ENCODE measurements at places on chromosomes 3 and 15.

DNA sequence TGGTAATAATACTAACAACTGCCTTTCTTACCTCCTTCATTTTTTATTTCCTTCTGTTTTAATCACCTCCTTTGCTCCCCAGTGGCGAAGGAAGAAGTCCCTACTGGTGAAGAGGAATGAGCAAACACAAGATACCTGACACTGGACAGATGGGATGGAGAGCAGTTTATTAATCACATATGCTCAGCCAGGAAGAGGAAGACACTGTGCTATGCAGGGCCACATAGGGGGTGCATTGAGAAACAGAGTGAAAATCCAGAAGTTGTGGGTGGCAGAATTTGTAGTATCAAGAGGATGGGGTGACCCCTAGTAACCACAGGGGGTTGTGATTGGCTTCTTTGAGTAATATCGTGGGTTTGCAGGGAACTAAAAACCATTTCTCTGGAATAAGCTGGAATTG, 1041.9 kb downstream of the OTOL1 start:
- no peak for DNase-seq

DNA sequence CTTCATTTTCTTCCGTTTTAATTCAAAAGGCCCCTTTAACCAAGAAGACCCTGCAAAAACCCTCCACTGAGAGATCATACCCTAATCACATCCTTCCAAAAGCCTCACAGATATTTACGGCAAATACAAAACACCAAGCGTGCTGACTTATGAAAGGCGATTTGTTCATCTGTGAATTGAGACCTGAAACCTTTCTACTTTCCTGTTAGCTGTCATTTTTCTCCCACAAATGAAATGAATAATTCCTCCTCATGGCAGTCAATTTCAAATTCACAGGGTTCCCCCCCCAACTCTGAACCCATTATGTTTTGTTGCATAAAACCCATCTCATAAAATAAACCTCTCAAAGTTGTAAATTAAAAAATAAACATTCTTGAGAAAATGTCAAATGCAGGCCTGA, 149.6 kb downstream of the PDZRN3 start:
- DNase-seq = no peak

GRCh38 chr3:139762302-139762701, 84.5 kb upstream of the NMNAT3 start:
- DNase-seq = no peak

GRCh38 chr15:38814891-38815290, 250.3 kb upstream of the RASGRP1 start:
- DNase-seq = no peak

- DNase-seq = no peak
These were observed 166.2 kb upstream of the TBC1D5 start for GRCh38 chr3:17908399-17909191.

GRCh38 chr3:186307594-186308221, 54.3 kb downstream of the DGKG start:
- no peak for DNase-seq

GRCh38 chr3:61580982-61581643, 19.7 kb downstream of the PTPRG start:
- DNase-seq = no peak

GRCh38 chr3:122358703-122359032, 24.4 kb downstream of the MIX23 start:
- no peak for DNase-seq

GRCh38 chr15:26667222-26667988, 105.5 kb downstream of the GABRB3 start:
- DNase-seq = no peak

DNA sequence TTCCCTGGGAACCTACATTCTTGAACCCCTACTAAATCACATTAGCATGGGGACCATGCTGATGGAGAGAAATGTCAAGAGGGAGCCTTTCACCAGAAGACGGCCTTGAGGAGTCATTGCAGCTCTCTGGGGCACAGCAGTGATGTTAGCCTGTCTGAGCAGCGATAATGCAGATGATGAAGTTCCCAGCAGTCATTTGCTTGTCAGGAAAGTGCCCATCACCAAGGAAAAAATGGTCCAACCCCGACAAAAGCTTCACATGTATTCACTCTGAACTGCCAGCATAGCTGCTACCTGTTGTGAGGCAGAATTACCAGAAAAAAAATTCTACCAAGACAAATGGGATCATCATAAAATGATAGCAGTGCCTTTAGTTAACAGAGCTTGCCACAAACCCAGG, 238.4 kb upstream of the UMPS start:
- DNase-seq = no peak

GRCh38 chr15:85773249-85773648, 21.5 kb downstream of the KLHL25 start:
- no peak for DNase-seq

DNA sequence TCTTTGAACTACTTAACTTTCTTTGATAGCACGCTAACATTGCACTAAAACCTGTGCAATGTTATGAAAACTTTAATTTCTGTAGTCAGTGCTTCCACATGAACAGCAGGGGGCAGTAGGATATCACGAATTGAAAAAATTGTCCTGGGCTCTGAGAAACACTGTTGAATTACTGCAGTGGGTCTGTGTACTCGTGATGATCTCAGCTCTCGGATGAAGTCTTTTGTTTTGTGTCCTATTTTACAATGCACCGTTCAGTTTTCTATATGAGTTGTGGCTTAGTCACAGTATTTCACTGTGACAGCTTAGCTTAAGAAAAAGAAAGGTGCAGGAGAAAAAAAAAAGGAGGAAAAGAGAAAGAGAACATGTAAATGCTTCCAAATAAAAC, 141.3 kb upstream of the CCDC54 start:
- no peak for DNase-seq

GRCh38 chr3:126748701-126749546, 44.9 kb downstream of the CHCHD6 start:
- no peak for DNase-seq

GRCh38 chr3:119149484-119149883, 3.5 kb downstream of the TEX55 start:
- DNase-seq = no peak

DNA sequence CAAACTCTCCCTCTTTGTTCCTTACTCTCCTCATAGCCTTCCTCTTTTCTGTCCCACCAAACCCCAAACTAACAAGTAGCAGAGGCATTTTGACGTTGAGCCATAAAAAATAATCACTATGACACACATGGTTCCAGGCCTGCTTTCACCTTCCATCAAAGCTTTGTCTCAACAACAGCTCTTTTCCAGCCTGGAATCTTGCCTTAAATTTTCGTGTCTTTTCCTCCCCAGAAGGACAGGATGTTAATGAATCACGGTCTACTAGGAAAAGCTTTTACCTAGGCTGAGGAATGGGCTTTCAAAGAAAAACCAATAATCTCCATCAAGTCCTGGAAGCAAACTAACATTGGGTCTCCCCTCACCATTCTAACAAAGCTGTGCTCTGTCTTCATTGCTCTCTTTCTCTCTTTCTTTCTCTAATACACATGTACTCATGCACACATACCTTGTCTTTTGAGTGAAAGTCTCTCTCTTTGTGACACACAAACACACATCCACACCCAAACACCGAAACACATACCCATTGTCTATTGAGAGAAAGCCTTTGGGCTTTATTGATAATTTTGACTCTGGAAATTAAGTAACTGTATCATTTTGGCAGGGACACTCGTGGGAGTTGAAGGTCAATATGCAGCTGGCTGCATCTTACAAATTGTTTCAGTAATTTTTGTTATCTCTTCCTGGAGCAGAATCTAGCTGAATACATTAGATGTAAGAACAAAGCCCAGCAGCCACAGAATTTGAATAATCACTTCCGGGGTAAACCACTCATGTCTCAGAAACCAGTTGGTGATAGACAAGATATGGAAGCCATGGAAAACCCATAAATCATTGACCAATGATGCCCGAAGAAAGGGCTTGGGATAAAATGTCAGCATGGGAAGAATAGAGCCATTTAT, 107.4 kb upstream of the SLC4A7 start:
- no peak for DNase-seq

DNA sequence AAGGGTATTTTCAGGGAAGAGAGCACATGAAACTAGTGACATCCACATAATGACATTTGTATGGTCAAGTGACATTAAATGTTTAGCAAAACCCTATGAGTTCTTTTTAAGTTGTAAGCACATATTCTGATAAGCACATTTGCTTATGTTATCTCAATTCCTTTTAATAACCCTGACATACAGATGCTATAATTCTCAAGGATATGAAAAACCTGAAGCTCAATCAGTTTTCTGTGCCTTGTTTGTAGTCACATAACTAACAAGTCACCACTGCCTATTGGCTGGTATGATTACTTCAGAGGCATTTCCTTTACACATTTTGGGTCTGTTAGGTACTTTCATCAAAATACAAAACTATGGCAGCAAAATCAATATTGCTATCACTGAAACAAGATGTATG, 74.1 kb downstream of the FAIM start:
- no peak for DNase-seq

DNA sequence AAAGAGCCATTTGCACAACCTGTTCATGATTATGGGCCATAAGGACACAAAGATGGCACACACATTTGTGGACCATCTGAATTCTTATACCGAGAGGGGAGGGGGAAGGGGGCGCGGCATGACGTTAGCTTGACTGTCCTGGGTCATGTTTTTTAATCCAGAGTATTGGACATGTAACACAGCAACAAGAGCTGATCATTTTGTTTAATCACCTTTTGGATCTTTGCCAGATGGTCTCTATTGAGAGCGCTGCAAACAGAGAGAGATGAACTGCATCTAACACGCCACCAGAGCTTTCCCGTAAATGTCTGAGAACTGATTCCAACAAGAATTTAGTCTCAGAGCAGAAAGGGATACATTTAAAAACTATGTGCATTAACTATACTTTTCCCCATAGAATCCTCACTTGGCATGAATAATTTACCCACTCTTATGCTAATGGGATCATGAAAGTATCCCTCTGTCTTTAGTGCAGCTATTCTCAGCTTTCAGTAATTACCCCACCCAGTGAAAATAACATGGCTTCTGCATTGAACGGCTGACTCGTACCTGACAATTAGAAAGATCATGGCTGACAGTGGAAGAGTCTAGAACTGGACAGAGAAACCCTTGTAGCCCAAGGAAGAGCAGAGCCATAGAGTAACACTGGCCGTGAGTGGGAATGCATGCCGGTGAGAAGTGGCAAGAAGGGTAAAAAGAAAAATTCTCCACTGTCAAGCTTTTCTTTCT, 22.6 kb downstream of the MEIS2 start:
- DNase-seq = no peak

- DNase-seq = no peak
These were observed 91.8 kb downstream of the MRPL46 start for GRCh38 chr15:88375234-88375927.

DNA sequence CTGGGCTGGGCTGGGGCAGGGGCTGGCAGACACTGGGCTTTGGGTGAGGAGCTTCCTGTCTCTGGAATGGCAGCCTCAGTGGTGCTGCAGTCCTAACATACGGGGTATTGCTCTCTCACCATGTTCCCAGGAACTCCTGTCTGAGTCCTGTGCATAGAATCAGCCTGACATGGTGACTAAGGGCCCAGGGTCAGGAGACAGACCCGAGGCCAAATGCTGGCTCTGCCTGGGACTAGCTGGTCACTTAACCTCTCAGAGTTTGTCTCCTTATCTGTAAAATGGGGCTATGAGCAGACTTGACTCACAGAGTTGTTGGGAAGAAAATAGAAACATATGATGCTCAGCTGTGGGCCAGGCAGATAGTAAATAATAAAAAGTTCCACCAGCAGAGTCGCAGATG, 28.3 kb downstream of the PRKCD start:
- DNase-seq = no peak

DNA sequence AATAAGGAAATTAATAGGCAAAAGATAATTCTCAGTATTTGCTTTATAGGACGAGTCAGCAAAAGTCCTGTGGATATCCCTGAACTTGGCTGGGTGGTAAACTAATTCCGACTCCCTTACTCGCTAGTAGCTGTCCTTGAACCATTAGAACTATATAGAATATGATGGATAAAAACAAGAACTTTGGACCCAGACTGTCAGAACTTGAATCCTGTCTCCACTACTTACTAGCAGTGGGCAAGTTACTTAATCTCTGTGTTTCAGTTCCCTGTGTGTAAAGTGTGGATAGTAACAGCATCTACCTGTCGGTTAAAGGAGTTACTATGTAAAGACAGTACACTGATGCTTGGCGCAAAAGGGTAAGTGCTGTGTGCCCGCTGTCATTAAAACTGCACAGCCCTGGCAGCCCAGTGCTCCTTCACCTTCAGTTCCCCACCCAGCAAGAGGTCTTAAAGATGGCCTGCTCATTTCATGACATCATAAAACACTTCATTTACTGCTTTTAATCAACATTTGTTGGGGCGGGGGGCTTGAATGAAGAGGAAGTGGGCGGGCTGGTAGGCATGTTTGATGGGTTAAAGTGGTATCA, 7.3 kb downstream of the TPM1 start:
- DNase-seq = no peak

GRCh38 chr3:192931825-192932224, 14.2 kb upstream of the MB21D2 start:
- DNase-seq = no peak

- DNase-seq = no peak
These were observed 41.5 kb upstream of the RAB6B start for GRCh38 chr3:133937061-133937686.

GRCh38 chr3:72050048-72050632, 265.2 kb upstream of the PROK2 start:
- DNase-seq = no peak

GRCh38 chr3:195932418-195933043, 24.2 kb upstream of the TNK2 start:
- no peak for DNase-seq

GRCh38 chr3:16290827-16291196, 25.8 kb downstream of the OXNAD1 start:
- DNase-seq = no peak

- no peak for DNase-seq
These were observed 20.4 kb downstream of the NANOGP8 start for GRCh38 chr15:35064576-35065190.

- no peak for DNase-seq
These were observed 11.5 kb downstream of the MB21D2 start for GRCh38 chr3:192905980-192906678.
